ENCODE measurements at places on chromosomes 3 and 15. TPM values are rescaled to one million over a fixed set of nuclear protein-coding genes. Genes with fewer than 3 reads are reported as not detected.

- DNase-seq: no peak
Observed at GRCh38 chr3:144586382-144586781, 614.8 kb downstream of the DIPK2A start.

The FANCD2OS gene
- total RNA-seq: not detected

The ROBO1 gene
- total RNA-seq: 43.7 TPM

DNA sequence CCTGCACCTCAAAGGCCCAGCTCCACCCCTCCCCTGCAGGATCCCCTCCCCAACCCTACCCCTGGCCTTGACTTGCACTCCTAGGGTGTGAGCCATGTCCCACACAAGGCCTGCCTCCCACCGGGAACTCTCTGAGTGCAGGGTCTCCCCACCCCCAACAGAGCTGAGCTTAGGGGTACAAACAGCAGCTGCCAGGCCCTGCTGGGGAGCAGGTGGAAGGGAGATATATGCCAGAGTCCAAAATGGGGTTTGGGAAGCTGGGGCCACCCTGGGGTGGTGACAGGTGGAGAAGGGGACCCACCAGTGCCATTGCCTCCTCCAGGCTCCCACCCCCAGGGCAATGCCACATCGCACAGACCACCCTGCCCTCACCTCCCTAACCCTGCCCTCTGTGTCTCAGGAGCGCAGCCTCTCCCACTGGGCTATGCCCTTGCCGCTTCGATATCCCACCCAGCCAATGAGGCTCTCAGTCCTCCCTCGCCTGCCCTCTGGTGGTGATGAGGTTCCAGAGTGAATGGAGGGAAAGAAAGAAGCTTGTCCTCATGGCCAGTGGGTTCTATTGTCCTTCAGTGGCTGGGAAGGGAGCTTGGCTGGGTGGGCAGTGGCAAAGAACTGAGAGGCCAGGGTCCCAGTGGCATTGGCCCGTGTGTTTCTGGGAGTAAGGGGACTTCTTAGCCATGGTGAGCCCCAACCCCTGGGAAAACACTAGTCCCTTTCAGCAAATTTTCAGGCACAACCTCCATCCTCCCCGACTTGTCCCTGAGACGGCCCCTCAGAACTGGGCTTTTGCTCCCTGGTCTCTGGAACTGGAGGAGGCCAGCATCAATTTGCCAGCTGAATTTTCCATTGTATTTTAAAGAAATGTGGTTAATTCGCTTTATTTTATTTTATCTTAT is 46.8 kb downstream of the CYP11A1 start:
- DNase-seq: no peak

DNA sequence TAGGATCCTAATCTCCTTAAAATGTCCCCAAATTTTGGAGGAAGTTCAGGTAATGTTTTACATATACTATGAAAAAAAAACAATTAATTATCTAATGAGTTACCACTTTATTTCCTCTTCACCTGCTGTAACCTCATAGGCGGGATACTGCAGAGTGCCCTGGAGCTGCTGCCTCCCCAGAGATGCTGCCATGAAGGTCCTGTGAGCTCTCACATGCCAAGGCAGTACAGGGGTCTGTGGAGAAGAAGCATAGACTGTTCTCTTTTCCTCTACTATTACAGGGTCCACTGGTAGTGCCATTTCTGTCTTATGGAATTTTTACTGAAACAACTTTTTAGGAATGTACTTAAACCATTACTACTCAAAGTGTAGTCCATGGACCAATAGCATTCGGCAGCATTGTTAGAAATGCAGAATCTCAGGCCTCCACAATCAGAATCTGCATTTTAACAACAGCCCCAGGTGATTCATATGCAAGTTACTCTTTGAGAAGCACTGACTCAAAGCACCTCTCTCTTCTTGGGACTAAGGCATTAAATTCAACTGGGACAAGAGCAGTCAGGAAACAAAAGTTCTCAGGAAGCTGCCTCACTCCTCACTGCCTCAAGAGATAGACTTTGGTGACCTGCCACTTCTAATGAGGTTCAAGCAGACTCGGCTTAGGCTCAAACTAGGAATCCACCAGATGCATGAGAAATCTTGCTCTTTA is 30.3 kb upstream of the CPOX start:
- DNase-seq: no peak

GRCh38 chr3:172698631-172699030 is 12.2 kb downstream of the NCEH1 start:
- DNase-seq: no peak

DNA sequence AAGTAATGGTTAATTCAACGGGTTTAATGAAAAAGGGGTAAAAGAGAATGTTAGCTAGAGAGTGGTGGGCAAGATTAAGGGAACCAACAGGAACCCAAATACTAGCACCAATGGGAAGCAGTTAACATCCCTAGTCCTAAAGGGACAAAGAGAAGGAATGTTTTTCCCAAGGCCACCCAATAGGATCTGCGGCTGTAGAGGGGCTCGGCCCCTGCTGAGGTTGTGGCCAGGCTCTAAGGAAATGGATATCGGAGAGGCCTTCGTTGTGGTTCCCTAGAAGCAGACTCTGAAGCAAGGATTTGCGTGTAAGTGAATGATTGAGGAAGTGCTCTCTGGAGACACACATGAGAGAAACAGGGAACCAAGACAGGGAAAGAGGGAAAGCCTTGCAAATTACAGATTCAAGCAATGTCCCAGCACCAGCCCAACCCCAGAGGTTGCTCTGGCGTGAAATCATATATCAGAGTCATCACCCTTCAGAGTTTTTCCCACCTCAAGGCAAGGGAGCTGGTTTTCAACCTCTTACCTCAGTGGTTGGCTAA is 83.6 kb upstream of the TNIK start:
- DNase-seq: no peak

The GATA2 gene
- 0.44 TPM for total RNA-seq

The EPHA3 gene
- 0.87 TPM for total RNA-seq

DNA sequence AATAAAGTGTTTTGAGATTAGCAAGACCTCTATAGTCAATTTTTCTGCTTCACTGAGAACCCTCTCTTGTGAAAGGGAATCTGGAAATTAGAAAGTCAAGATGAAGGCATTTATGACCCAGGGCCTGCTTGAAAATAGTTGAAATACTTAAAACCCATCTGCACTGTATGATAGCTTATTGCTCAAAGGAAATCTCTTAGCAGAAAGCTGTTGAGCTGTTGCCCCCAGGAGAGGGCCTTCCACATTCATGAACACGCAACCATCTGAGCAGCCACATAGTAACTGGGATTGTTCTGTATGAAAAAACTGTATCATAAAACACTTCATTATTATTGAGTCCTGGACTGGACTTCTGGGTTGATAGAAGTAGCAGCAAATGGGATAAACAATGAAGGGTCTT is 106.4 kb upstream of the PTX3 start:
- no peak for DNase-seq

- no peak for DNase-seq
Observed at GRCh38 chr15:56184516-56184915, 59.2 kb downstream of the RFX7 start.

The PP2D1 gene
- total RNA-seq: not detected

DNA sequence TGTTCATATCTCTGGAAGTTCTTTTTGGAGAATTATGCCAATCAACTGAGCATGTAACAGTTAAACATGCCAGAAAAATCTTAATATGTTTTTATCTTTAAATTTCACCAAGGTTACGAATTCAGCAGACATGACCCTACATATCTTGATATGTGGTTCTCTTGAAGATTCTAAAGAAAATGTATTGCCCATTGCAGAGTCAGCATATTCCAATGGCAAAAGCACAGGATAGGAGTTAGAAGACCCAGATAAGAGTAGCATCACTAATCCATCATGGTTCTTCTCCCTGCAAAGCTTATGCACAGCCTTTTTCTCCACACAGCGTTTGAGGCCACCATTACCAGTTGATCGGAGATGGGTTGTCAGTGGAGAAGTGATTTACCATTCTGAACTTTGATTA is 402.8 kb downstream of the EPHB1 start:
- DNase-seq: no peak

DNA sequence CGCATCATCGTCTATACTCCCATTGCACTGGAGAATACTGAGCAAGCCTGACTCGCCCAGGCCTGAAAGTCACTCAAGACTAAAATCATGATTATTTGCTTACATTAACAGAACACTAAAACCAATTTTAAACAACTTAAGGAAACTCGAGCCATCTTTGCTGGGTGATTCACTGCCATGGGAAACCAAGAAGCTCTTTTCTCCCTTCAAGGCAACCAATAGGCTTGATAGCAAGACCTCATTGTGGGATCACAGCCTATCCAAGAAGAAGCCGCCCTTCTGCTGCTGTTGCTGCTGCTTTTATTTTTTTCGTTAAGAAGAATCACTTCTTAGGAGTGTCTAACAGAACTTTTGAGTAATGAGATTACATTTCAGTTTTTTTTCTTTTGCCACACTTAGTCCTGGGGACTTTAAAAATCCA is 479.4 kb downstream of the FOXP1 start:
- no peak for DNase-seq

The TNIK gene
- total RNA-seq: 17.5 TPM

The CCR9 gene
- not detected for total RNA-seq

GRCh38 chr3:52248165-52248541 is 2.6 kb downstream of the PPM1M start:
- DNase-seq: peak; percentile 60

The WDR49 gene
- total RNA-seq: not detected

The GOLGA8O gene
- 2.5 TPM for total RNA-seq

DNA sequence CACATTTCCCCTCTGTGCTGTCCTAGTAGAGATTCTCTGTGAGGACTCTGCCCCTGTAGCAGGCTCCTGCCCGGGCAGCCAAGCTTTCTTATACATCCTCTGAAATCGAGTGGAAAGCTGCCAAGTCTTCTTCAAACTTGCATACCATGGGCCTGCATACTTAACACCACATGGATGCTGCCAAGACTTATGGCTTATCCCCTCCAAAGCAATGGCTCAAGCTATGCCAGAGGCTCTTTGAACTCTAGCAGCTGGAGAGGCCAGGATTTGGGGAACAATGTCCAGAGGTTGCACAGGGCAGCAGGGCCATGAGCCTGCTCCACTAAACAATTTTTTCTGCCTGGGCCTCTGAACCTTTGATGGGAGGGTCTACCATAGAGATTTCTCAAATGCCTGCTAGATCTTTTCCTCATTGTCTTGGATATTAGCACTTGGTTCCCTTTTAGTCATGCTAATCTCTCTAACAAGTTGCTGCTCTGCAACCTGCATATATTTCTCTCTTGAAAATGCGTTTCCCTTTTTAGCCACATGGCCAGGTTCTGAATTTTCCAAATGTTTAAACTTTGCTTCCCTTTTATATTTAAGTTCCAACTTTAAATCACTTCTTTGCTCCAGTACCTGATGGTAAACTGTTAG is 6.1 kb upstream of the PLSCR4 start:
- no peak for DNase-seq

- DNase-seq: no peak
Observed at GRCh38 chr3:32240159-32240545, 1.7 kb downstream of the CMTM8 start.

DNA sequence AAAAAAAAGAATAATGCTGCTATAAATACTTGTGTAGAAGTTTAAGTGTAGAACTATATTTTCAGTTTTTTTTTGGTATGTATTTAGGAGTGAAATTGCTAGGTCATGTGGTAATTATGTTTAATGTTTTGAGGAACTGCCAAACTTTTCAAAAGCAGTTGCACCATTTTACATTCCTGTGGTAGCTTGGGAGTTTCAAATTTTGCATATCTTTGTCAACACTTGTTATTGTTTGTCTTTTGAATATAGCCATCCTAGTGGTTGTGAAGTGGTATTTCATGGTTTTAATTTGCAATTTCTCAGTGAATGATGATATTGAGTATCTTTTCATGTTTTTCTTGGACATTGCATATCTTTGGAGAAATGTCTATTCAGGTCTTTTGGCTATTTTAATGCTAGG is 30.4 kb downstream of the SKIL start:
- no peak for DNase-seq

DNA sequence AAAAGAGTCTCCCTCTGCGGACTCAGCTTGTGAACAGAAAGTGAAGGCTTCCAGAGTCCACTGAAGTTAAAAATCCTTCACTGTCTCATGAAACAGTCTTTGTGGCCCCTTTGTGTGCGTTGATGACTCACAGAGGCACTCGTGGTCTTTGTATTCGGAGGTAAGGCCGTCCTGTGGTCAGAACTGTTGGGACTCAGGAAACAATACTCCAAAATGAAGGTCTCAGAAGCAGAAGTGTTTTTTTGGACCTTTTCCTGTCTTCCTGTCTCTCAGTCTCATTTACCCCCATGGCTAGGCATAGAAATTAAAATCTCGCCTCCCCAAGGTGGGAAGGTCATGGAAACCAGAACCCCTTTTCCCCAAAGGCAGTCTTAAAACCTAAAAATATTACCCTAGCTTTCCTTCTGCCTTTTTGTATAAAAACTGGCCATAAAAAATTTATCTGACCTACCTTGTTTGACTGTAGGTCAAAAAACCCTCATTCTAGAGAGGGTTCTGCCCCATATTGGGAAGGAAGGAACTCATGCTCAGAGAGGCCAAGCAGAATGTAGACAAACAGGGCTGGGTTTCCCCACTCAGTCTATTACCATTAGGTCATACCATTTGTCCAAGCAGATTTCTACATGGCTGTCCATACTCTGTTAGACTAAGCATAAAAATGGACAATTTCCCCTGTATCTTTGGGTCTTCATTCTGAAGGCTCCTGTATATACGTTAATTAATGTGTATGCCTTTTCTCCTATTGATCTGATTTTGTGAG is 19.1 kb upstream of the EPB42 start:
- DNase-seq: no peak

DNA sequence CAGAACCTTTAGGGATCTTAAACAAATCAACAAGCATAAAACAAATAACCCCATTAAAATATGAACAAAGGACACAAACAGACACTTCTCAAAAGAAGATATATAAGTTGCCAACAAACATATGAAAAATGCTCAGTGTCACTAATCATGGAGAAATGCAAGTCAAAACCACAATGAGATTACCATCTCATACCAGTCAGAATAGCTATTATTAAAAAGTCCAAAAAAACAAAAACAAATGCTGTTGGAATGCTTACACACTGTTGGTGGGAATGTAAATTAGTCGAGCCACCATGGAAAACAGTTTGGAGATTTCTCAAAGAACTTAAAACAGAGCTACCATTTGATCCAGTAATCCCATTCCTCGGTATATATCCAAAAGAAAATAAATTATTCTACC is 423.6 kb downstream of the OTOL1 start:
- DNase-seq: no peak

The LRRC34 gene
- 2.2 TPM for total RNA-seq

- DNase-seq: no peak
Observed at GRCh38 chr15:45307230-45307924, 55.3 kb downstream of the SLC28A2 start.

The LMLN gene
- 7.0 TPM for total RNA-seq

The PAQR9 gene
- total RNA-seq: not detected

The KPNA1 gene
- total RNA-seq: 88.9 TPM

GRCh38 chr3:102092617-102093466 is 243.5 kb downstream of the NFKBIZ start:
- DNase-seq: no peak

DNA sequence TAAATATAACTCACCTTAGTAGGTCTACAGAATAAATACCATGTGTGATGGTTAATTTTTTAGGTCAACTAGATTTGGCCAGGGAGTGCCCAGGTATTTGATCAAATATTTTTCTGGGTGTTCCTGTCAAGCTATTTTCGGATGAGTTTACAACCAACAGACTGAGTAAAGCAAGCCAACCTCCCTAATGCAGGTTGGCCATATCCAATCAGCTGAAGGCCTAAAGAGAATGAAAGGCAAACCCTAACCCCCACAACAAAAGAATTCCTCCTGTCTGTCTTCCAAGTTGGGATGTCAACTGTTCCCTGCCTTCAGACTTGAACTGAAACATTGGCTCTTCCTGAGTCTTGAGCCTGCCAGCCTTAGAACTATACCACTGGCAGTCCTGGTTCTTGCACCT is 28.6 kb downstream of the TASOR start:
- DNase-seq: no peak

- DNase-seq: no peak
Observed at GRCh38 chr15:77630056-77630455, 2.7 kb downstream of the LINGO1 start.

The CYP8B1 gene
- not detected for total RNA-seq

All from chondrocyte (in vitro differentiated cells).